Fibroblast of lung (primary cell): ENCODE measurements at places on chromosomes 13 and 19. TPM values are rescaled to one million over a fixed set of nuclear protein-coding genes. Genes with fewer than 3 reads are reported as not detected.
A peak's percentile ranks its signal among the peaks of the same experiment; 100 is the strongest.

DNA sequence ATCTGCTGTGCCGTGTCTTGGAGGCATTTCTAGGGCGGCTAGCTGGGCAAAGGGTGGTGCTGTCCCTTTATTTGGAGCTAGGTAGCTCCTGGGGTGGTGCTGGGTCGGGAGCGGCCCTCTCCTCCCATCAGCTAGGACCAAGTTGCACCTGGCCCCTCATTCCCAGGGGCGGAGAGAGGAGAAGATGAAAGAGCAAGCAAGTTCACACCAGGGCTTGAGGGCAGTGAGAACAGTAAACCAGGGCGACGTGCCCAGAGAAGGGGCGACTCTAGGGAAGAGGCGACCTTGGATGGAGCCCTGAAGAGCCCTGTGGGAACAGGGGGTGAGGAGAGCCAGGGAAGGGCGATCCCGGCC, 17.0 kb upstream of the KCNN1 start:
- DNase-seq = no peak

- no peak for DNase-seq
Observed at GRCh38 chr13:60369242-60369641, 27.8 kb upstream of the TDRD3 start.

DNA sequence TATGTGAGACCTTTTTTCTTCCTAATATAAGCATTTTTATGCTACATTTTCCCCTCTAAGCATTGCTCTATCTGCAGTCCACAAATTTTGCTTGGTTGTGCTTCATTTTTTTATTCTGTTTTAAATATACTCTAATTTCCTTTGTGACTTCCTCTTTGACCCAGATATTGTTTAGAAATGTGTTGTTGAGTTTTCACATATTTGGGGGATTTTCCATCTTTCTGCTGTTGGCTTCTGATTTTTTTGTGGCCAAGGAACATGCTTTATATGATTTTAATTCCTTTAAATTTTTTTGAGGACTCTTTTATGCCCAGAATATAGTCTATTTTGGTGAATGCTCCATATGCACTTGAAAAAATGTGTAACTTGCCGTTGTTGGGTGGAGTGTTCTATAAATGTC, 22.9 kb downstream of the UBAC2 start:
- DNase-seq = no peak

DNA sequence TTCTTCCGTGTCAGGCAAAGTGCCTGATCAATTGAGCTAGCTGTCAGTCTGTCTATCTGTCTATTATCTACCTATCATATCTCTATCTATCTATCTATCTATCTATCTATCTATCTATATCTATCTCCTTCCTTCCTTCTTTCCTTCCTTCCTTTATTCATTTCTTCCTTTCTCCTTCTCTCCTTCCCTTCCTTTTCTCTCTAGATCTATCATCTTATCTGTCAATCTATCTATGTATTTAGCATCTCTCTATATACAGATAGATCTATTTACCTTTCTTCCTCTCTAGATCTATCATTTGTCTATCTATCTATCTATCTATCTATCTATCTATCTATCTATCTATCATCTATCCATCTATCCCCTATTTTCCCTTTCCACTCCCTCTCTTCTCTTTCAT, 5.9 kb upstream of the ZNF536 start:
- DNase-seq = no peak

DNA sequence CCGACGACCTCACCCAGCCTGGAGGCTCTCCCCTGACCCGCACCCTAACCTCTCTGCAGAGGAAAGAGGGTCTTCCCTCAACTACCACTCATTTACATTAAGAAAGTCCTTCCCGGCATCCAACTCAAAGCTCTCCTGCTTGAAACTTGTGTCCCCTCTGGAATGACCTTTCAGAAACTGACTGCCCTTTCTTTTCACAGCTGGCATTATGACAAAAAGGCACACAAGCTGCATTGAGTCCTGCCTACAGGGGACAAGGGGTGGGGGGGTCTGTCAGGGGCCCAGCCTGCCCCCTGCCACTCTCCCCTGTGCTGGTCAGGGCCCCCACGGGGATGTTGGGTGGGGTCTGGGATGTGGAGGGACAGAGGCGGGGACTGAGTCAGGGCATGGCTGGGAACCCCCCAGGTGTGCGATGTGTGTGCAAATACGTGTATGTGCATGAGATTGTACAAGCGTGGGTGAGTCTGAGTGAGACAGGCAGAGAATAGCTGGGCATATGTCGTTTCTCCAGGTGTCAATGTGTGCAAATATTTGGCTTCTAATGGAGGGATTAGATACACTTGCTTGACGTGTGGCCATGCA, 2.0 kb downstream of the COL5A3 start:
- no peak for DNase-seq

- DNase-seq = no peak
Observed at GRCh38 chr19:5110546-5110945, 141.6 kb downstream of the KDM4B start.

DNA sequence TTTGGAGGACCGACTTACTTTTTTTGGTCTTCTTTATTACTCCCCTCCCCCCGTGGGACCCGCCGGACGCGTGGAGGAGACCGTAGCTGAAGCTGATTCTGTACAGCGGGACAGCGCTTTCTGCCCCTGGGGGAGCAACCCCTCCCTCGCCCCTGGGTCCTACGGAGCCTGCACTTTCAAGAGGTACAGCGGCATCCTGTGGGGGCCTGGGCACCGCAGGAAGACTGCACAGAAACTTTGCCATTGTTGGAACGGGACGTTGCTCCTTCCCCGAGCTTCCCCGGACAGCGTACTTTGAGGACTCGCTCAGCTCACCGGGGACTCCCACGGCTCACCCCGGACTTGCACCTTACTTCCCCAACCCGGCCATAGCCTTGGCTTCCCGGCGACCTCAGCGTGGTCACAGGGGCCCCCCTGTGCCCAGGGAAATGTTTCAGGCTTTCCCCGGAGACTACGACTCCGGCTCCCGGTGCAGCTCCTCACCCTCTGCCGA, 409 bp downstream of the FOSB start:
- DNase-seq = no peak

DNA sequence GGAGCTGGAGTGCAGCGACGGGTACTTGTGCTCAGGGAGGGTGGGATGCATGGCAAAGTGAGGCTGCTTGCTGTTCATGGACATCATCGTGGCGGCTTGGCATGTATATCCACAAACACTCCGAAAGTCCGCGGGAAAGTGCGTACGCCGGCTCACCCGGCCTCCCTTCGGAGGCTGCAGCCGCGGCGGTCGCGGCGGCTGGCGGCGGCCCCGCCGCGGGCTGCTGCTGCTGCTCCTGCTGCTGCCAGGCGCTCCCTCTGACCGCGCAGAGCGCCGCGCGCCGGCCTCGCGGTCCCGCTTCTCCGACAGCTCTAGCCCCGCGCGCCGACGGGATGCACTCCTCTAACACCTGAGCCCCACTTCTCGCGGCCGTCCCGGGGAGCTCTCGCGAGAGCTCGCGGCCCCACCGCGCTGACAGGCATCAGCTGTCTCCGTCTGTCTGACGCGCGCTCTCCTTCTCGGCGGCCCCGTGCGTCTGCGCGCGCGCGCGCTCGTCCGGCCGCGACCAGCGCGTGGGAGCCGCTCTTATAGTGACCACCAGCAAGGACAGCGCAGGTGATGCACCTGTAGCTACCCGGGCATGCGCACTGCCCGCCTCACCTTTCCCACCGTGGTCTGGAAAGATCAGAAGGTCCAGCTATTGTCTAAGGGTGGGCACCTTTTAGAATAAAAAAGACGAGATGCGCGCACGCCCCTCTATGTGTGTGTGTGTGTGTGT, at the start of gene POU4F1:
Gene POU4F1 (minus strand): TSS at position 313 of the 718 bp plus-strand sequence. CDS start 226 bp downstream, at position 87.
- peak; percentile 26 for DNase-seq

- DNase-seq = no peak
Observed at GRCh38 chr19:1350867-1351266, 32.8 kb upstream of the NDUFS7 start.

GRCh38 chr19:58284199-58284598, 5.4 kb downstream of the ZNF8 start:
- no peak for DNase-seq

DNA sequence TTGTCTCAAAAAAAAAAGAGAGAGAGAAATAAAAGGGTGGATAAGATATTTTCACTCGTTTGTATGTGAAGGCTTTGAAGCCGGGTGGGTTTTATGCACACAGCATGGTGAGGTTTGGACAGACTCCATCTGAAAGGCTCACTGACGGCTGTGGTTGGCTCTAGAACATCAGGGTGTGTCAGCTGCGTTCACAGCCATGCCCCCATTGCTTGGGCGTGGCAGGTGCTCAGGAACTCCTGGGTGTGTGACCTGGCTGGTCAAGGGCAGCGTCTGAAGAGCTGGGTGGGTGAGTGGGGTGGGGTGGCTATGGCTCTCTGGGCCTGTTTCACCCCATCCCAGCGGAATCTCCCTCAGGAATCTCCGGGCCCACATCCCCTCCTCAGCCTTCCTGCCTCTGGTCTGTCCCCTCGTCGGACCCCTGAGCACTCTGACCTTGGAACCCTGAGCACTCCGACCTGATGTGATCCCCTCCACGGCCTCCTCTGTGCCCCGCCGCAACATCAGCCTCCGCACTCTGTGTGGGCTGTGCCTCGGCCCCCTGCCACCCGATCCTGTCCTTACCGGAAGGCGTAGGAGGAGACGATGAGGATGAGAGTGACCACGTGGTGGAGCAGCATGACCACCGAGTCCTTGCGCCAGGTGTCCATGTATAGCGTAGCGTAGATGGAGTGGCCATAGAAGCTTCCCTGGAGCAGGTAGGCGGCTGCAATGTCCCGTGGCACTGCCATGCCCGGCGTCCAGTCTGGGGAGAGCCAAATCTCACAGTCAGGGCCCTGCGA, 12.2 kb downstream of the CERS1 start:
- DNase-seq = no peak

DNA sequence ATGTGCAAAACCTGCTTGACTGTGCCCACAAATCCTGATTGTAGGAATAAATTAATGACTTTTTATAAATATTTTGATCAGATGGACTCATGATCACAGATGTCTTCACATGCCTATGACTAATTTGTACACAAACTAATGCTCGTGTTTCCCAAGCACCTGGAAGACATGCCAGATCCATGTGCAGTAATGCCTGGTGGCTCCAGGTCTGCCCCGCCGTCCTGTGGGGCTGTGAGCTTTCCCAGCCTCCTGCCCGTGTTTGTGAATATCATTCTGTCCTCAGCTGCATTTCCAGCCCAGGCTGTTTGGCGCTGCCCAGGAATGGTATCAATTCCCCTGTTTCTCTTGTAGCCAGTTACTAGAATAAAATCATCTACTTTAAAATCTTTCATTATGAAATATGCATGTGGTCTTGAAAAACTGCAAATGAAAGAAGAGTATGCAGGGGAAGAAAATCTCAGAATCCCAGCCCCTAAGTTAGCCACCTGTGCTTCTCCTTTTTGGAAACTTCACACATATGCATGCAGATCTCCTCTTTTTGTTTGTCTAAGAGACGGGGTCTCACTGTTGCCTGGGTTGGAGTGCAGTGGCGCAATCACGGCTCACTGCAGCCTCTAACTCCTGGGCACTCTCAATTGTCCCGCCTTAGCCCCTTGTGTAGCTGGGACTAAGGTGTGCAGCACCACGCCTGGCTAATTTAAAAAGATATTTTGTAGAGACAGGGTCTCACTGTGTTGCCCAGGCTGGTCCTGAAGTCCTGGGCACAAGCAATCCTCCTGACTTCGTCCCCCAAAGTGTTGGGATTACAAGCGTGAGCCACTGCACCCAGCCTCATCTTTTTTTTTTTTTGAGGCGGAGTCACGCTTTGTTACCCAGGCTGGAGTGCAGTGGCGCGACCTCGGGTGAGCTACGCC, 6.2 kb downstream of the RPL28 start:
- peak; percentile 32 for DNase-seq

- no peak for DNase-seq
Observed at GRCh38 chr13:37944869-37945442, 75.4 kb upstream of the TRPC4 start.

The ZBTB7A gene
- 11.8 and 17.7 TPM in 2 replicates for total RNA-seq

The TRAPPC2B gene
- total RNA-seq = 9.8 and 13.4 TPM in 2 replicates

The KLK14 gene
- total RNA-seq = not detected in 2 replicates

The ACER1 gene
- not detected in 2 replicates for total RNA-seq

The CALR3 gene
- total RNA-seq = not detected in 2 replicates

The WBP4 gene
- 12.6 and 13.7 TPM in 2 replicates for total RNA-seq

The OVOL3 gene
- not detected in 2 replicates for total RNA-seq

The NLRP9 gene
- total RNA-seq = not detected in 2 replicates

The ZNF880 gene
- total RNA-seq = 24.8 and 25.9 TPM in 2 replicates

The IGFL2 gene
- total RNA-seq = not detected in 2 replicates

The RNF225 gene
- under 0.01 TPM in 1 of 2 replicates, not detected in the other for total RNA-seq
